PC-3 (cell line): ENCODE measurements at places on chromosomes 12 and 14. TPM values are rescaled to one million over a fixed set of nuclear protein-coding genes. Genes with fewer than 3 reads are reported as not detected.

- DNase-seq = peak; percentile 26
Observed at GRCh38 chr12:116508145-116509121, 50.7 kb upstream of the MAP1LC3B2 start.

- DNase-seq = peak; percentile 95
Observed at GRCh38 chr14:77059276-77059915, 30.9 kb upstream of the IRF2BPL start.

- peak; percentile 13 for DNase-seq
Observed at GRCh38 chr12:112938751-112939150, 477 bp downstream of the OAS3 start.

CCDC60 gene
- not detected in 2 replicates for total RNA-seq
